ENCODE measurements at places on chromosomes 11 and 22.

DNA sequence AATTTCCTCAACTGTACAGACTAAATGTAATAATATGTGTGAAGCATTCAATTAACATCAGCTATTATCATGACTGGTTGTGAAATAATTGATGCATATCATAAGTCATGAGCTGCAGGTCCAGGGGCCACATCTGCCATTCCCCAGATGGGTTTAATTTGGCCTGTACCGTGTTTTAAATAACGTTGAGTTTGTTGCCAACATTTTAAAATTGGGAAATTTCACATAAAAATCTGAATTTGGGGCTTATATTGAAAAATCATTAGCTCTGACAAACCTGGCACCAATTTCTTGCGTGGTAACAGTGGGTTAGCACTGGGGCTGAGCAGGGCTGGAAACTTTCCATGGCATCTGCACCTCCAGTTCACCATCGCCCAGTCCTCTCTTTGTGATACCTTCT is 193.9 kb downstream of the SNX19 start:
- no peak for DNase-seq

- DNase-seq, result no peak
These were observed 12.7 kb upstream of the TREH start for GRCh38 chr11:118691926-118692830.

DNA sequence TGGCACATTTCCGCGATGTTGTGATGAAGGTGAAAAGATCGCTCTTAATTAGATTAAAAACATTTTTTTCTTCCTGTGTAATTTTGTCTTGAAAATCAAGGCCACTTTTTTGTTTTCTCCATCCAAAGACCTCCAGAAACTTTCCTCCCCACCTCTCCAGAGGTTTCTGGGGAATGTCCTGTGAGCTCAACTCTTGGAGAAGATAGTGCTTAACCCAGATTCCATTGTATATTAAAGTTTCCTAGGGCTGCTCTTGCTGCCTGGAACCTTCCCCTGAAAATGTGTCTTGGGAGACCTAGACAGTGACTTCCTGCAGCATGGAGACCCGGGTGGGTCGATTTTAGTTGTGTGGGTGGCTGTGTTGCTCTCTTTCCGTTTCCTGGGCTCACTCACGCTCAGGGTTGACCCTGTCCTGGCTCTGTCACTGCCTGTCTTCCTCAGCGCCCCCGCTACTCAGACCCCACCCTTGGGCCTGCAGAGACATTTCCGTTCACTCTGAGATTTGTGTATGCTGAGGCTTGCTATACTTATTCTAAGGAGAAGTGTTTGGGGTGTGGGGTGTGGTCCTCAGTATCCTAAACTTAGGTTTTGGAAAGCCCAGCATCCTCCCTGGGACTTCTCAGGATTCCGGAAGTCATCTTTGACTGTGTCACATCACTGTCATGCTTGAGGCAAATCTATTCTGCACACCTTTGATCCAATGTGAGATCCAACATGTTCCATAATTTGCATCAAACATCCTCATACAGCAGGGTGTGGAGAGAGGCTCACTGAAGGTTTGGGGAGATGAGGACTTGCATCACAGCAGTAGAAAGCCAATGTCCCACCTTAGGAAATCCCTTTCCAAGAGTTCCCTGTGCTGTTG is 47.2 kb downstream of the KCNQ1OT1 start:
- DNase-seq, result no peak

GRCh38 chr11:72380132-72380503 is 54.2 kb downstream of the CLPB start:
- DNase-seq, result no peak

DNA sequence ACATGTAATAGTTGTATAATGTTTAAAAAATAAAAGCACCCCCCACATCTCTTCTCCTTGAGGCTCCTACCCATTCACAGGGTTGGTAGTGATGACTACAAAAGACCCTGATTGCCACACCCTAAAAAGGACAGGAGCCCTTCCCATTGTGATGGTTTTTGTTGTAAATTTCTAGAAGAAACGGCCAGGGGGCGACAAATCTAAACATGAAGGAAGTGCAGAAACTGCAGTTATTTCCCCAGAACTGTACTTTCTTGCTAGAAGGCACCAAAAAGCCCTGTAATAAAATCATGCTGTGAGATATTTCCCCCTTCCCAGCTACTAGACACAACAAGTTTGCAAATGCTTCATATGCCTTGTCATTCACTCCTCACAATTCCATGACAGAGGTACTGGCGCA is 10.8 kb downstream of the PRR5L start:
- peak; percentile 51 for DNase-seq

- no peak for DNase-seq
These were observed 396 bp downstream of the OSBP start for GRCh38 chr11:59615120-59615636.

DNA sequence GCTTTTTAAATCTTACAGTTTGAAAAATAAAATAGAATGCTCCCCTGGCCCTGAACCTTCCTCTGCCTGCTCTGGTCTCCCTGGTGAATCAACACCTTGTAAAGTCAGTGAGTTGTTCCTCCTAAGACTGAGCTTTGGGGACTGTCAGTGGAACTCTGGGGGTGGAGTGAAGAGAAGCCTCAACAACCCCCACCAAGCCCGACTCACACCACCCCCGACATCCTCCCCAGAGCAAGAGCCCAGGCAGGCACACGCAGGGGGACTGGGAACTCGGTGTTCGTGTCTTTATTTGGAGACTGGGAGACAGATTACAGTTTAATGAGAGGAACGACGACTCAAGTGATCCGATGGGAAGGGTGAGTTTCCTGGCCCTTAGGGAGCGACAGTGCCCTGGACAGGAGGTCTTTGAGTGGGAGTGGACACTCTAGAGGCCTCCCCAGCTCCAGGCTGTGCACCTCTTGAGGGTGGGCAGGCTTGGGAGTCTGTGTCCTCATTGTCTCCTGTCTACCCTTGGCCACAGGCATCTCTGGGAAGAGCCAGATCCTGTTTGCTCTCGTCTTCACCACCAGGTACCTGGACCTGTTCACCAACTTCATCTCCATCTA is 6.2 kb downstream of the KDELR3 start:
- DNase-seq, result no peak

DNA sequence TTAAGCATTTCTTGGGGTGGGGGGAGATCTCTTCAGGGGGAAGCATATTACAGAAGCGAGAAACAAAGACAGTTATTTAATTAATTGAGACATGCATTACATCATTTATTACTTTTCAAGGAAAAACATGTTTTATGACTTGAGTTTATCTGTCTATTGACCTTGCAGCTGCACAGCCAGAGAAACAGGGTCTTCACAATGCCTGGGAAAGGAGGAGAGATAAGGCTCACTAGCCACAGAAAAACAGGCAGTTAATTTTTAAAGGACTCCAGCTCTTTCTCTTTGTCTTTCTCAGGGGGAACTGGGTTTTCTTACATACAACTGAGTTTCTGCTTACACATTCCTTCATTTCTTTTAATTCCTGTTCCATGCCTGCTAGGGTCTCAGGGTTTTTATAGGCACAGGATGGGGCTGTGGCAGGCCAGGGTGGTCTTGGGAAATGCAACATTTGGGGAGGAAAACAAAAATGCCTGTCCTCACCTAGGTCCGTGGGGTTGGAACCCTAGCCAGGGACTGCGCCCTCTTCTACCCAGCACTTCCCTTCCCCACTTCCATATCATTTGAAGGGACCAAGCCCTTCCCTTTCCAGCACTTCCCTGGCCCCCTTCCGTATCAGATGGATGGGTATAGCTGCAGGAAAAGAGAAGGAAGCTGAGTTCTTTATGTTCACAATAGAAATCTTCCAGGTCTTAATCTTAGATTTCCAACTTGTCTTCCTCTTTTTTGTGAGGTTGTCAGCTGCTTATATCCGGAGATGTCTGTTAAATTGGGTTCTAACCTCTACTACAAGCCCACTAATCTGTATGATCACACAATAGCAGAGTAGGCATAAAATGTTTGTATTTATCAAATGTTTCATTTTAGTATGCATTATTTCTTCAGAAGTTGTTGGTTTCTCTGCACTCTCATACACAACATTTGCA is 38.3 kb downstream of the BIRC2 start:
- DNase-seq, result no peak

GRCh38 chr11:132134322-132134721 is 763.9 kb downstream of the NTM start:
- DNase-seq, result no peak

DNA sequence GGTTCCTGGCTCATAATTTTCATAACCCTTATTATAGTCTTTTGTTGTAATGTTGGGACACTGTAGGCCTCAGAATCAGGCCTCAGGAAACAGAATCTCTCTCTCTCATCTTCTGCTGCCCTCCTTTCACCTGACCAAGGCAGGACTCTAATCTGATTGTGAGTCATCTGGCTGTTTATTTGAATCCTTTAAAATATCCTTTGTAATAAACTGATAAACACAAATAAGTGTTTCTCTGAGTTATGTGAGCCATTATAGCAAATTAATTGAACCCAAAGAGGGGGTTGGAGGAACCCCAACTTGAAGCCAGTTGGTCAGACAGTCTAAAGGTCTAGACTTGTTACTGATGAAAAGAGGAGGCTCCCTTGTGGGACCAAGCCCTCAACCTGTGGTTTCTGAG is 30.6 kb downstream of the ACER3 start:
- DNase-seq, result no peak

DNA sequence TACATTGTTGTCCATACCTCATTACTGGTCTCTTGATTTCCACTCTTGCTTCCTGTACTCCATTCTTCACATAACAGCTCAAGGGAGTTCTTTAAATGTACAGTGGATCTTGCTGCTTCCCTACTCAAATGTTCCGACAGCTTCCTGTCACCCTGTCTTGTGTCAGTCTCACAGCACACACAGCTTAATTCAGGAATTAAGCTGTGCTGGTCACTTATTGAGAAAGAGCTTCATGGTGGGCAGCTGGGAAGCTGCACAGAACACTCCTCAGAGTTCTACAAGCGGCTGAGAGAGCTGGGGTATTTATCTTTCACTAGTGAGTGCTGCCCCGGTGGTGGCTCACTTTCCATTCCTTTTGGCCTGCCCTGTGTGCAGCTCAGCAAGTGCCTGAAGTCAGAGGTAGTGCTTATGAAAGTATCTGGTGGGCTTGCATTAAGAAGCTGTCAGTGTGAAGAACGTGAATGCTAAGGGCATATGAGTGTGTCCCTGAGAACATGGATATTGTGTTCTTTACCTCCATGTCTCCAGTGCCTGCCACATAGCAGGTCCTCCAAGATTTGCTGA is 48.7 kb downstream of the KCNQ1OT1 start:
- no peak for DNase-seq

DNA sequence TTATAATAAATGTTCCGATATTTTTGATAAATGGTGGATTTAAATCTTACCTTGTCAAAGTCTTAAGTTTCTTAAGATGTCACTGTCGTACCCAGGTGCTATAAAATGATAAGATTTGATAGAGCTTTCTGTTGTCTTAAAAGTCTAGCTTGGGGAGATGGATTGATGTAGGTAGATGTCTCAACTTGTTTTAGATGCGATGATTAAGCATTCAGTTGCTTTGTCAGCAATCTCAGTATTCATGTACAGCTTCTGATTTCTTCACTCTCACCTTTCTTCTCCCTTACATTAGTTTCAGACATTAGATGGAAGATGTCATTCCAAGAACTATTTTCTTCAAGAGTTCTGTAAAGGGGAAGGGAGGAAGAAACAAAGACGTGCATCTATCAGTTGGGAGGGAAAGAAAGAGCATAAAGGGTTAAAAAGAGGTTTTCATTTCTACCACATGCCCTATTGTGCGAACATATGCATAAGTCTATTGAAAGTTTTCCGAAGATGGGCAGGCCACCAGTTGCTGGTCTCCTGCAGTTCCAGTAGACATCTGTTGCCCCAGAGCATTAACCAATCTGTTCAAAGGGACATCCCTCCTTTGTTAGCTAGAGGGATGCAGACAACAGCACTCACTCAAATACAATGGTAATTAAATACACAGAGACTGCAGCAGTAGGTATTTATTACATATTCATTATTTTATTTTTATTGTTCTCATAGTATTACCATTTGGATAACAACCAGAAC is 38.4 kb downstream of the ZC3H12C start:
- DNase-seq, result no peak

- DNase-seq, result no peak
These were observed 13.3 kb upstream of the GRAMD4 start for GRCh38 chr22:46606886-46607285.

- no peak for DNase-seq
These were observed 28.9 kb downstream of the SLC22A12 start for GRCh38 chr11:64619811-64620380.

- DNase-seq, result no peak
These were observed 17.1 kb downstream of the MARK2 start for GRCh38 chr11:63855975-63856374.

- DNase-seq, result peak; percentile 97
These were observed 150.9 kb upstream of the THY1 start for GRCh38 chr11:119573858-119574257.

GRCh38 chr11:35787626-35788025 is 125.1 kb downstream of the TRIM44 start:
- no peak for DNase-seq

- DNase-seq, result no peak
These were observed 127.0 kb upstream of the CTSC start for GRCh38 chr11:88464528-88464927.

GRCh38 chr11:105181521-105181920 is 42.0 kb upstream of the CARD18 start:
- peak; percentile 95 for DNase-seq

DNA sequence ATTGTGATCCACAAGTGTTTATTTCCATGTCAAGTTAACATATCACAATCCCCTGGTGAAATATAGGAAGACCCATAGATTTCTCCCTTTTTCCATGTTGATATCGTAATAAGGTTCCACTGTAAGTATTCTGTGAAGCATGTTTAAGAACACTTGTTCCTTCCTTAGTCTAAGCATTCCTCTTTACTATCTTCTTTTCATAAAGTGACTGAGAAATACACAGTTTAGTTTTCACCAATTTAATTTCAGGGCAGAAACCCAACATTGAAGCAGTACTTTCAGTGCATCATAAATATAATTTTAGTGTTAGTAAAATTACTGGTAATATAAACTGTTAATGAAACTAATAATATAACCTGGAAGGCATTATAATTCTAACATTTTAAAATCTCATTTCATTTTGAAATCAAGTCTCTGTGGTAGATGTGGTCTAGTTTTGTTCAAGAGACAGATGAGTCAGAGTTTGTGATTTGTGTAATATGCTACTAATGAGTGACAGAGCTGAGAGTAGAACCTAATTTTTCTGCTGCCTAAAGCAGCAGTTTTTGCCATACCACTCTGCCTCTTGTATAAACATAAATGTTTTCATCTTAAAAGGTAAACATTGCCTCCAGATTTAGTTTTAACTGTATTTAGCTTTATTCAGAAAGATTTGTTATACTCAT is 79.4 kb downstream of the ATM start:
- DNase-seq, result no peak

GRCh38 chr11:104078245-104078644 is 41.8 kb downstream of the DDI1 start:
- DNase-seq, result no peak
